ENCODE measurements at places on chromosomes 3 and 15.

DNA sequence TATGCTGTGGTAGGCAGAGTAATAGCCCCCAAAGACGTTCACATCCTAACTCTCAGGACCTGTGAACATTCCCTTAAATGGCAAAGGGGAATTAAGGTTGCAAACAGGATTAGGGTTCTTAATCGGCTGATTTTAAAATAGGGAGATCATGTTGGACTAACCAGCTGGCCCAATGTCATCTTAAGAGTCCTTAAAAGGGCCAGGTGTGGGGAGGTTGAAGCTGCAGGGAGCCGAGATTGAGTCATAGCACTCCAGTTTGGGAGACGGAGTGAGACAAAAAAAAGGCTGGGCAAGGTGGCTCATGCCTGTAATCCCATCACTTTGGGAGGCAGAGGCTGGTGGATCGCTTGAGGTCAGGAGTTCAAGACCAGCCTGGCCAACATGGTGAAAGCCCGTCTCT lies 1.6 kb upstream of the FLNB start:
- DNase-seq: no peak

DNA sequence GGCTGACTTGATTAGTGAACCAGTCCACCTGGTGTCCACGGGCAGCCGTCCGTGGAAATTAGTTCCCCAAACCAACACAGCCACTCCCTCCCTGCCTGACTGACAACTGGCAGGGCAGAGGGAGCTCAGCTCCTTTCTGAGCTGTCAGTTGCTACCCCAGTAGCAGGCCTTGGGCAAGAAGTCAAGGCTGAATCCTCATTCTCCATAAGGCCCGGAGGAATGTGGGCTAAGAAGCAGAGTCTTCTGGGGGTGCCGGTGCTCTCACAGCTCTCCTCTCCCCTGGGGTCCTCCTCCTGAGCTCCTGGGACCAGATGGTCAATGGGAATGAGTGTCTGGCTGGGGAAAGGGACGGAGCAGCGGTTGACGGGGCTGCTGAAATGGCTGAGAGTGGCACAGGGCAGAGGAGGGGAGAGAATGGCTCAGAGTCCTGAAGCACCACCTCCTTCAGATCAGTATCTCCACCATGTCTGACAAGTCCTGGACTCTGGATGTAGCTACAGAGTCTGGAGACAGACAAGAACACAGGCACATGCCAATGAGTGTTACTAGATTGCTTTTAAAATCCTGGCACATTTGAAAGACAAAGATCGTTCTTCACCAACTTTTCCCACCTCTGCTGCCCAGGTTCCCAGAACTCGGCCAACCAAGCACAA lies 16.9 kb downstream of the AMOTL2 start:
- no peak for DNase-seq

- DNase-seq: no peak
These were observed 2.2 kb downstream of the NPTN start for GRCh38 chr15:73630921-73631362.

- no peak for DNase-seq
These were observed 386.9 kb upstream of the CNTN3 start for GRCh38 chr3:75001330-75001729.

DNA sequence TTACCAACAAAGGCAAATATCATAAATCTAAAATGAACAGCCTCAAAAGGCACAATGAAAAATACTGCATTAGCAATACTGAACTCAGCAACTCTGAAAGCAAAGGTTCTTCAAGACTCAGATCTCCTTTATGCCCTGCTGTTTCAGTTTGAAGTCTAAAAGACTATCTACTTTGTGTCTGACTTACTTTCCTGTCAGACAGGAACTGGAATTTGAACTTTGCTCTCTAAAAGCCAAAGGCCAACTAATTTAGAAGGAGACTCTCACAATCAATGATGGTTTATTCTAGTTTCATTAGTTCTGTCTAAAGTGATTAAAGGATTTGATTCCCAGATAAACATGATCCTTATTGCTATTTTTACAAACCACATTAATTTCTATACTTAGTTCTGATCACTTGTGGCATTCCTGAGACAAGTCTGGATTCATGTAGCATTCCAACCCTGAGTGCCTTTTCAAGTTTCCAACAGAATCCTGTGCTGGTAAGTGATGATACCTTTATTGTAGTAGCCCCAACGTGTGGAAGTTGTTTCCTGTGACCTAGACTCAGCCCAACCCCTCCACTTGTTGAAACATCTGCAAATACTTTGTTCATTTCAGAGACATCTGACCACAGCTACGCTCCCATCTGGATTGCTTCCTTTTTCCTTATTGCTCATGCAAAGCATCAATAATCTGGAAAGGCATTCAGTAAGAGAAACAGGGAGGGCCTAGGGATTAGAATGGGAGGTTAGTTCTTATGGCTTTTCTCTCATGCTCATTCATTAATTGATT lies 14.9 kb upstream of the LEKR1 start:
- no peak for DNase-seq

GRCh38 chr15:80309769-80310384 lies 57.9 kb upstream of the CTXND1 start:
- DNase-seq: no peak

DNA sequence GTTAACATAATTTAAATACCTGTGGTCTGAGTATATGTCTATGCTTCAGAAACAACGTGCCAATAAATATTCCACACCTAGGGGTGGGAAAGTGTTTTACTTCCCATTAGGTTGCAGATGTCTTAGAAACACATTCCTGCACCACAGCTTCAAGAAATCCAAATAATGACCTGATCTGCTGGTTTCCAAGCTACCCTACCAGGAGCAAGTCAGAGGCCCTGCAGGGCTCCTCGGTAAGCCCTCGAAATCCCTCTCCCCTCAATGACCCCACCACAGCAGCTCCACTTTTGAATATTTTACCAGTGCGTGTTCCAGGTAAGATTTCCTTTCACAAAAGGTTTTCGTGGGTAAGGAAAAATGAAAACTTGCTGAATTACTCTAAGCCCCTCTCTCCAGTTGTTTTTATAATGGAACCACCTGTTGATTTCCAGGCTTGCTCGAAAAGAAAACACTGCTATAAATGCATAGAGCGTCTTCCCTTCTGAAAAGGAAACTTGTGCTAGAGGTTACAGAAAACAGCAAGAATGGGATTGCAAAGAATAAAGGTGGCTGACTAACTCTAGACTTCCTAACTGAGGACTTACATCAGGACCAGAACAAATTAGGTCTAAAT lies 12.6 kb downstream of the IL12A start:
- no peak for DNase-seq

- no peak for DNase-seq
These were observed 117.6 kb downstream of the PDE8A start for GRCh38 chr15:85099195-85099803.

DNA sequence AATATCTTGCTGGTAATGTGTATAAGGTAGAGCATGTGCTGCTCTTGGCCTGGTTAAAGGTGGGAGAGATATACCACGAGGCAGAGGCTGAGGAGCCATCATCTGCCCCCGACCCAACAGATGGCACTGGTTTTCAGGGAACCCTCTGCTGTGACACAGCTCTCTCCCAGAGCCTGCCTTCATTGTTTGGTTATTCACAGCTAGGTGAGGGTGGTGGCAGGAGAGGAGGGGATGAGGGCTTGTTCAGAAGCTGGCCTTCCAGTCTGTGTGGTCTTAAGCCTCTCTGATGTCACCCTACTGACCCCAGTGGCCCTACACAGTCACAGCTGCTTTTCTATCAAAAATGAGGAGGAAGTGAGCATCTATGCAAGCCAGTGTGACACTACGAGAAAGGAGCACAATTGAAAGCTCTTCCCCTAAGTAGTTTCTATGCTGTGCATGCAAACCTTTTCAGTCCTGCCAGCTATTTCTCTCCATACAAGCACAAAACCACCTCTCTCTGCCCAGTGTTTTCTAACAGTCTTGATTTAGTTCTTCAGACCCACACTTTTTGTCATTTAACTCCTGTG lies 258.4 kb upstream of the AGTR1 start:
- DNase-seq: no peak

DNA sequence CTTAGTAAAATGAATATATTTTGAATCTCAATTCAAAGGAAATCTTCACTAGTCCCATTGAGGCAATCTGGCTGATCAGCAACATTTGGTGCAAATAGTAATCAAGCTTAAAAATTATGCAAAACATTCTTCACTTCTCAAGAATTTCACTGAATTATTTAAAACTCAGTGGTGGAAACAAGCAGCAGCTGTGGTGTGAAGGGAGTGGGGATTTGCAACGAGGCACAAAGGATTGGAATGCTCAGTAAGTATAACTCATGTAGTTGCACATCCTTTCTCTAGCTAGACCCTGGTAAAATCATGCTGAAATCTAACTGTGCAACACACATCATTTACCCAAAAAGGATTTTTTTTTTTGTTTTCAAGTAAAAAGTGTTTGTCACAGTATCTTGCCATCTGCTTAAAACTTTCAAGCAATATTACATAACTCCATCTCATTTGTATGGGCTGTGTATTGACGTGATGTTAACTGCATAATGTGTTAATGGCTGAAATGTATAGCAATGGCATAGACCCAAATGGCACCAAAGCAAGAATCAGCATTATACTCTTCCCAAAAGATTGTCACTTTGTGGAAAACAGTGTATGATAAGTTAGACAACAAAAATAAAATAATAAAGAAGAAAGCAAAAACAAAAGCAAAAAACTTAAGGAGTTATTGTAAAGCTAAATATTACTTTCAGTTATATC lies 816.6 kb downstream of the EPHA3 start:
- DNase-seq: no peak

- DNase-seq: no peak
These were observed 34.9 kb upstream of the POU1F1 start for GRCh38 chr3:87311309-87311708.

- DNase-seq: no peak
These were observed 9.6 kb downstream of the VGLL4 start for GRCh38 chr3:11634081-11634635.

DNA sequence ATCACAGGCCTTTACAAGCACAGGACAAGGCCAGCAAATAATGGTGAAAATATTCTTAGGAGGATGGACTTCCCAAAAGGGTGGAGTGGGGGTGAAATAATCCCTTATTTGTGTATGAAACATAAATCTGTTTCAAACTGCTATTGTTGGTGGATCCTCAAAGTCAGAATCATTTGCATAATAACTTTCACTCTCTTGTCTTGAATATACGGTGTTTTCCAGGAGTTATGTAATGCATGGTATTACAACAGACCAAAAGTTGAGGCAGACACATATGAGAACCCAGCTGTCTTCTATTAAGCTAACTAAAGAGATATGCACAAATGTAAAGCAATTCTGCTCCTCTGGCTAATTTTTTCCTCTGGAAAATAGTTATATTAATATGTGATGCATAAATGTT lies 57.7 kb downstream of the PRTG start:
- DNase-seq: no peak

GRCh38 chr15:64443747-64444621 lies 16.4 kb upstream of the ZNF609 start:
- no peak for DNase-seq

DNA sequence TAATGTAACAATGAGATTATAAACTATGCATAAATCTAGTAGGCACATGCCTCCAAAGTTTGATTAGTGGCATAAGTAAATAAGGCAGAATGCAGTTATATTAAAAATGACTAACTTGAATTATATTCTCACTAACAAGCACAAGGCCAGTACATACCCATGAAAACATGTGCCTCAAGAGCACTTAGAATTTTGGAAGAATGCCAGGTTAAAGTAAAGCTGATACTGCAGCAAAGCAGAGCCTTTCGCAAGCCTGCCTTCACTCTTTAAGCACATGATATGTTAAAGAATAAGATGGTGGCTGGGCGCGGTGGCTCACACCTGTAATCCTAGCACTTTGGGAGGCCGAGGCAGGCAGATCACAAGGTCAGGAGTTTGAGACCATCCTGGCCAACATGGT lies 49.0 kb downstream of the KBTBD12 start:
- DNase-seq: no peak

GRCh38 chr3:153553605-153553945 lies 391.5 kb downstream of the RAP2B start:
- no peak for DNase-seq

GRCh38 chr3:129424185-129424841 lies 4.1 kb downstream of the EFCAB12 start:
- peak; percentile 11 for DNase-seq

DNA sequence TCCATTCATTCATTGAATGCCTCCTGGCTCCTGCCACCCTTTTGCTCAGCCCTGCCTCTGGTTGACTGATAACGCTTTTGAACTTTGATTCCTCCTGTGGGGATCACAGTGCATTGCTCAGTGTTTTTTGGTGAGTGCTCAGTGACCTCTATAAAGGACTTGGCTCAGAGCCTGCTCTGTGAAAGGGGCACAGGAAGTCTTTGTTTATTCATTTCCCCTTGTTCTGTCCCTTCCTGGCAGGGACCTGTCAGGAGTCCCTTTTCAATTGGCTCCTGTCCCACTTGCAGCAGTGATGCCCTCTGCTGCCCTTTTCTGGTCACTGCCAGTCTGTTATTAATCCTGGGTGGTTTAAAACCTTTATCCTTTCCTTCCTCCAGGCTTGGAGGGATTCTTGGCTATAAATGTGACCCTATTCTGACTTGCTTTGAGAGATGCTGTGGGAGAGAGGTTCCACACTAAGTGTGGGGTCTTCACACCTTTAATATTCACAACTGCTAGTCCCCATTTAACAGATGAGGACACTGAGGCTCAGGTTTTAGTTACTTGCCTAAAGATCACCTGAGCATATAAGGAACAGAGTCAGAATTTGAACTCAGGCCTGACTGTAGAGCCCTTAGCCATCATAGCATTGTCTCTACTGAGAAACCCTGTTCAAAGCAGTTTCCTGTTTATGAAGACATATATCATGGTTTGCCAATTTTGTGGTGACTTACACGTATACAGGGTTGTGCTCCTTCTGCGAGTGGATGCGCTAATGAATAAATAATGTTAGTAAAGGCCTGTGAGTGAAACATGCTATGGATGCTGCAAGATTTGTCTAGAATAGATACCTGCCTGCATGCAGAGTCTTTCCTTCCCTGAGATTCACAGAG lies 23.2 kb upstream of the TATDN2 start:
- DNase-seq: peak; percentile 60

DNA sequence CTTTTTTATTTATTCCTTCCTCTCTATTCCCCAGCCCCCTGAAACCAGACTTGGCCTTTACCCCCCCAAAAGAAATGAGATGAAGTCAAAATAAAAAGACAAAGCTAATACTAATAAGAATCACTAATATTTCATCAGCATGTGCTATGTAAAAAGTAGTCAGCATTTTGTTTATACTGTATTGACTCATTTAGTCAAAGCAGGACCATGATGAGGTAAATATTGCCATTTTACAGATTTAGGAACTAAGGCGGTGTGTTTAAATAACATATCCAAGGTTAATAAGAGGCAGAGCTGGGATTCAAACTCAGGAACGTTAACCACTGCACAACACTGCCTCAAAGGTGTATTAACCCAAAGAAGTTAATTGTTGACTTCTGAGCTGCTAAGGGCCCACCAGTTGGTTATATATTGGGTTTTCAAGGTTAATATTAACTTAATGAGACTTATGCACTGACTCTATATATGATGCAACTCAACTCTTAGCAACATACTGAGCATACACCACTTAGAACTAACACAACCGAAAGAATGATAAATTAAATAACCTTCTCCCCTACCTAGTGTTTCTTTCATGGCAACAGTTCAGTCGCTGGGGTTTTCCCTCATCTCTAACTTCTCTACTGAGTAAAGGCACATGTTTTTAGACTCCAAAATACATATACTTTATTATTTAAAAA lies 34.7 kb downstream of the FOXP1 start:
- no peak for DNase-seq

Data from GDM1 (cell line).